ENCODE measurements at places on chromosomes 16 and 17.

DNA sequence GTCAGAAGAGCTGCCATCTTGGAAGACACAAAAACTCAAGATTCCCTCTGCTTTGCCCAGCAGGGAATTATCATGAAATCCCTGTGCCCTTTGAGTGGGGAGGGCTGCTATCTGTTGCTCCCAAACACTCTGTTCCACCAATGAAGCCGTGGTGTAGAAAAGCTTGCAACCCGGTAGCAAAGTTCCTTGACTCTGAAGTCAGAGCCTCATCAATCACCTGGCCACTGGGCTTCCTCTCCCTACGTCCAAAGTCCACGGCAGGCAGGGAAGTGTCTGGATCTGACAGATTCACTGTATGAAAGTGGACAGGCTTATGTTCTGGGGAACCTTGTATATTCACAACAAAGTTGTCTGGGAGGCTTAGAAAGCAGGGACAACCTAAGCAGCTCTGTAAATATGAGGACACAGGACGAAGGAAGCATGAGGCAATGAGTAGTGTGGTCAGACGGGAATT lies 343.3 kb downstream of the SLC39A11 start:
- DNase-seq: no peak

DNA sequence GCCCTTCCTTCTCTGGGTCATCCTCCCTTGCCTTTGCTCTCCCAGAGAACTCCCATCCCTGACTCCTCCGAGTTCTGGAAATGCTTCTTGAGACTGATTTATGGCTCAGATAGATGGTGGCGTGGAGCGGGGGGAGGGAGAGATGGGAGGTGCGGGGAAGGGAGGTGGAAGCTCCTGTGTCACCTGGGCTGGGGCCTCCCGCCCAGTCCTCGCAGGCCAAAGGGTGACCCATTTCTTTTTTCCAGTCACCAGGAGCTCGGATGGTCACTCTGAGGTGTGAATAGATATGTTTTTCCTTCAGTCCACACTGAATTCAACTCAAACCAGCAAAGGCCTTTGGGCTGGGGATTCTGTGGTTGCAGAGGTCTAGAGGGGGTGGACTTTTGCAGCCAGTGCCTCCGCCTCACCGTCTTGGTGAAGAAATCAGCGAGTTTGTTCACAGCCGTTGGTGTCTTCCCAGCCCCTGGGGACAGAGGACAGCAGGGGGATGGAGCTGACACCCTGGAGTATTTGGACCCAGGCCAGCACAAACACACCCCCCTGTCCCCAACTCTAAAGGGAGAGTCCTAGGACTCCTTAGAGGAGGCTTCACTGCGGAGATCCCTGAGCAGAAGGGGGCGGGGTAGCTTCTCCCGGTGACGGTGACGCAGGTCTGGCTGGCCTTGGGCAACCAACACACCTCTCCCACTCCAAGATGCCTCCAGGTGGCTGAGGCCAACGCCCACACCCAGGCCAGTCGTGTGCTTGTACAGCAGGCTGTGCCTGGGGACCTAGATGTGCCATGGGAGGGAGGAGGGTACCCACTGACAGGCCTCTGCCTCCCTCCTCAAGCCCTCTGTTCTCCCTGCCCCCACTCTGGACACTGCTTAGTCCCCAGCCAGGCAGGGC lies 80.6 kb downstream of the AMFR start:
- DNase-seq: no peak

GRCh38 chr17:59284317-59284716 lies 47.1 kb upstream of the YPEL2 start:
- no peak for DNase-seq

DNA sequence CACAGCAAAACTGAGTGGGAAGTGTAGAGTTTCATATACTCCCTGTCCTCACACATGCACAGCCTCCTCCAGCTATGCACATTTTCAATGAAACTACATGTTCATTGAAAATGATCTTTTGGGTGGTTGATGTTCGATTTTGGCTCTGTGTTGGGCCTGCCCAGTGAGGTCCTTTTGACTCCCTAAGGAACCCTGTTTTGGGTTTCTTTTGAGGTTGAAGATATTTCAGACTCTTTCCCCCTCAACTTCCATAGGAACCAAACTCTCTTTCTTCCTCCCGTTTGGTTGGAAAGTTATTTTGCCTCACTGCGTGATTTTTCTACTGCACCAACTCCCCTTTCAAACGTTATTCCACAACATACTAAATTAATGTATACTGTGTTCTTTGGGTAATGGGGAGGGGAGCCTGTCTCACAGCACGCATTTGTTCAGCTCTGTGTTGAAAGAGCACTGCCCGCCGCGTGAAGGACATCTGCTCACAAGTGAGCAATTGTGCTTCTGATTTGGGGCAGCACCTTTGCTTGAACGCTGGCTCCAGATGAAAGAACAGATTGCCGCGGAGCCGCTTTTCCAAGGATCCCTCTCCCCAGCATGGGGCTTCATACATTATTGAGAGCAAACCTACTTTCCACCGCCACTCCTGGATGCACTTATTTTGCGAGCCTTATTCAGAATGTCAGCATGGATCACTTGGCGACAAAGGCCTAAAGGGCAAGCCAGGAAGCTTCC lies 385.9 kb downstream of the WWOX start:
- DNase-seq: no peak

- DNase-seq: no peak
Measured at GRCh38 chr16:72474501-72475123, 302.7 kb upstream of the PMFBP1 start.

DNA sequence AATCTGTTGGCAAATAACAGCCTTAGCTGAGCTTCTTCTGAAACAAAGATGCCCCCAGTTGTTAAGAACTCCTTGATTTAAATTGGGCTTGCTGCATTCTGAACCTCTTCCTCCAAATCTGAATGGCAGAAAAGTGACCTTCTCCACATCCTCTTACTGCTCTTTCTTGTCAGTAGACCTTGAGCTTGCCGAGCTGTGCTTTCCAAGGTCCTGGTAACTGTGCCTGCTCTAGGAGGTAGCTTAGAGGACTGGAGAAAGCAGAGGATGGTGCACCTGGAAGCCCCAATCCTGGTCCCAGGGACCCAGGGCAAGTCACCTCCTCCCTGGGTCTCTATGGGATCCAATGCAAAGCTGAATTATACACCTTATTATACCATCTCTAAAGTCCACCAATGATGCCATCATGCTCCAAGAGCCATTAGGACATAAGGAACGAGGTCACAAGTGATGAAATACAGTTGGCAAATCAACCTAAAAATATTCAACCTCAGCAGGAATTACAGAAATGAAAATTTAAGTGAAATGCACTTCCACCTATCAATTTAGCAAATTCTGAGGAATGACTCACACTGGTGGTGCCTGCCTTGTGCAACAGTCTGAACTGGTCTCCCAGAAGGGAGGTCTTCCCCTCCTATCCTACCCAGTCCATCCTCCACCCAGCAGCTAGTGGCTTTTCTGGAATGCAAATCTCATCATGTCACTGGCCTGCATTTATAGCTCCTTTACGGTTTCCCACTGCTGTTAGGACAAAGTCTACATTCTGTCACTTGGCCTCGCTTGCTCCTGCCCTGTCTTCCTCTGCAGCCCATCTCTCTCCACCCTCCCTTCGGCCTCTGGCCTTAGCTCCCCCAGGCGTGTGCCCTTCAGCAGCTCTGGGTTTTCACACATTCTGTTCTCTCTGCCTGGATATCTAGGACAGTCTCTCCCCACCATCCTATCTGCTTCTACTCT lies 36.6 kb downstream of the TOM1L2 start:
- no peak for DNase-seq

DNA sequence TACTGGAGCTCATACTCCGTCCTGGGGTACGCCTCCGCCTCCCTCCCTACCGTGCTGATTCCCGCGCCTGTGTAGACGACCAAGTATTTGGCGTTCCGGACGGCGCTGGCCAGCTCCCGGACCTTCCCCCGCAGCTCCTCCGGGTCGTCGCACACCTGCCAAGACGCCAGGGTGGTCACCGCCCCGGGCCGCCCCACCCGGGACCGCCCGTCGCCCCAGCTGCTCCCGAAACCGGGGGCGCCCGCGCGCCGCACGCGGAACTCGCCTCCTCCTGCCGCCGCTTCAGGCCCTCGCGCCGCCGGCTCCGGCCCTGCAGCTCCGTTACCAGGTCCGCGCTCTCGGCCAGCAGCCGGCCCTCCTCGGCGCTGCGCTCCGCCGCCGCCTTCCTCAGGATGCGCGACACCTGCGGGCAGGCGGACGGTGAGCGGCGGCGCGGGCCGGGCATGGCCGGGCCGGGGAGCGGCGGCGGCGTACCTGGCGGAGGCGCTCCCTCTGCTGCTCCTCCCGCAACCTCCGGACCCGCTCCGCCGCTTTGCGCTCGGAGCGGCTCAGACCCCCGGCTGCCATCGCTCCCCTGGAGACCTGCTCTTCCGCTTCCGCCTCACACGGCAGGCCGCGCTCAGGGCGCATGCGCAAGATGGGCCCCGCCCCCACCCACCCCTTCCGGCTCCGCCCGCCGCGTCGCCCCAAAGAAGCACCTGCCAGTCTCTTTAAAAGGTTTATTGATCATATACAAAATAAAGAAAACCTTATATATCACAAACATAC lies at the start of gene SIRT7:
TSS of gene SIRT7 (minus strand) at position 612 of the 768 bp plus-strand sequence. CDS start at position 567, 45 bp downstream.
- peak; percentile 68 for DNase-seq

DNA sequence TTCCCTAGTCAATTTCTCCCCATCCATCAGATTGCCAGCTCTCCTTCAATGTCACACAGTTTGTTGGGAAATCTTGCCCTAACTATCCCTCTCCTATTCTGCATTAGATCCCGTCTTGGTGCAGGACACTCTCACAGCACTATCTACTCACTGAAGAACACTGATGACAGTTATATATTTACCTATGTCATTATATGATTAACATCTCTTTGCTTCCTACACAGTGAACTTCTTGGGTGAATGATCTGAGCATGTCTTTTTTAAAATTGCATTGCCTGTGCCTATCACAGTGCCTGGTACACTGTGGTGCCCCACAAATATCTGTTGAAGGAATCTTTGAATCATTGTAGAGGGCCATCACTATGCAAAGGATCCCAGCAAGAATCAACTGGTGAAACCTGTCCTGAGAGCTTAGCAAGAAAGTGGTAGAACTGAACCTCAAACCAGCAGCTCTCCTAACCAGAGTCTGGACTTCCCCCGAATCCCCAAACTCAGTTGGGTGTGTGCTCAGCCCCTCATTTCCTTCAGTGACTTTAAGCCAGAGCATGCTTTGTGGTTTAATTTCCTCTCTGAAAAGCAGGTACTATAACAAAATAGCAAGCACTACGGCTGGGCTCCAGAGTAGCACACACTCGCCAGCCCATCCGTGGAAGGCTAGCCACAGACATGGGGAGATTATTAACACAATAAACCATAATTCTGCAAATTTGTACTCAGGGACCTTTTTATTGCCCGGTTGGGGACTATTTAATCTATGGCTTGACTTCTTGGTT lies 680.7 kb upstream of the SALL1 start:
- DNase-seq: no peak

DNA sequence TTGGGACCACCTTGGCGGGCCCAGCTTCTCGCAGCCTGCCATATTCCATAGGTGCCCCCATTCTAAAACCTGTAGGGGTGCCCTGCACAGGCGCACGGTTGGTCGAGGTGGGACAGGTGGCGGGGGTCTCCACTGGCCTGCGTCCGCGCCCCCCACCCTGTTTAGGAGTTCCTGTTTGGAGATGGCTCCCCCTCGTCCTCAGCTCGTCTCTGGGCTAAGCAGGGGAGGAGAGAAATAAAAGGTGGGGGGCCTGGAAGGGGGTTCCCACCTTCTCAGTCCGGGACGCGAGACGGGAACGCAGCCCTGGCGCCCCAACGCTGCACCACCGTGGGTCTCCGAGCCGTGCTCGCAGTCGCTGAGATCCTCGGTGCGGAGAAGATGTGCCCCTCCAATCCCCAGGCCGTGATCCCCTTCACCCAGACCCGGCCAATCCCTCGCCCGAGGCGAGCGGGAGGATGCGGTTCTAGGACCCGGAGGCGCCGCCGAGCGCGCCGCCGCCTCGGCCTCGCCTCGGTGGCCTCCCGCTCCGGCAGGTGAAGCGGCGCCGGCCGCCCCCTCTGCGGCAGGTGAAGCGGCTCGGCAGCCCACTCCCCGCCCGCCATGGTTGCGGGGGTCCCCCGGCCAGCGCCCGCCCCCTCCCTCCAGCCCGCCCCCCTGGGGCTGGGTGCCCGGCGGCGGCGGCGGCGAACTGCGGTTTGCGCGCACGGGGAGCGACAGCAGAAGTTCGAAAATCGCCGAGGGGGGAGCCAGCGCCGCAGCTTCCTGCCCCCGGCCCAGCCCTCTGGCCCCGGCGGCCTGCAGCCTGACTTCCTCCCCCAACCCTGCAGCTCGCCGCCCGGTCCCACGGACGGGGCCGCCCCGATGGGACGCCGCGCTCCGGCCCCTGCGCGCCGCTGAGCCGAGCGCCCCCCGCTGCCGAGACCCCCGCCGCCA lies at the start of gene FMNL1:
TSS of gene FMNL1 (plus strand) at position 805 of the 933 bp plus-strand sequence. CDS start 240 bp downstream, outside the sequence.
- no peak for DNase-seq

- no peak for DNase-seq
Measured at GRCh38 chr16:69651217-69651616, 75.1 kb downstream of the NQO1 start.

- DNase-seq: no peak
Measured at GRCh38 chr17:43696891-43697290, 35.2 kb upstream of the MEOX1 start.

DNA sequence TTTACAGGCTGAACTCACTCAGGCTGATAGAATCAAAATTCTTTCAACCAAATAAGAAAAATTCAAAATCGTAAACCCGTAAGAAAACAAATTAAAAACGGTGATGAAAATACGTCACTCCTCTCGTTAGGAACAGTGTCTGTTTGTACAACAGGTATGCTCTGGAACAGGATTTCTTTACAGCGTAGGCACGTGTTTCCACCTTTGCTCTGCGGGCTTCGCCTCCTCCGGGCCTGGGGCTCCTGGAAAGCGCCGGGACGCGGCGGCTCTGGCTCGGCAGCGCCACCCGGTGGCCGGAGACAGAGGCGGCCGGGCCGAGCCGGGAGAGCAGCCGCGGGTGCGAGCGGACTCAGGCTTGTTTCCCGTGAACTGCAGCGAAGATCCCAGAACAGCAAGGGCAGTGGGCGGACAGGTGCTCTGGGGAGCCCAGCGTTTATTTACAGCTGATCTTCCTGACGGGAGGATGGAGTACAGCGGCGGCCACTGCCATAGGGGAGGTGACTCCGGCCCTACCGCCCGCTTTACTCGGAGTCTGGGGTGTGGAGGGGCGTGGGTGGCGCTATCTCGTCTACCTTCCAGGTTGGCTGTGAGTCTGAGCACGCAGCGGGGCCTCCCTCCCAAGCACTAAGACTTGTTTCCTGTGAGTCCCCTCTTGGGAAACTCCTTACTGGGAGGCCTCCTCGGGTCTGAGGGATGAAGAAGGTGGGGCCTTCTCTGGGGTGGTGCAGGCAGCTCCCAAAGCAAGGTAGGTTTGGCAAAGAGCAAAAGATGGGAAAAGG lies 40.5 kb upstream of the ATP2A3 start:
- DNase-seq: no peak

- no peak for DNase-seq
Measured at GRCh38 chr17:40883626-40884334, 1.3 kb downstream of the KRT20 start.

DNA sequence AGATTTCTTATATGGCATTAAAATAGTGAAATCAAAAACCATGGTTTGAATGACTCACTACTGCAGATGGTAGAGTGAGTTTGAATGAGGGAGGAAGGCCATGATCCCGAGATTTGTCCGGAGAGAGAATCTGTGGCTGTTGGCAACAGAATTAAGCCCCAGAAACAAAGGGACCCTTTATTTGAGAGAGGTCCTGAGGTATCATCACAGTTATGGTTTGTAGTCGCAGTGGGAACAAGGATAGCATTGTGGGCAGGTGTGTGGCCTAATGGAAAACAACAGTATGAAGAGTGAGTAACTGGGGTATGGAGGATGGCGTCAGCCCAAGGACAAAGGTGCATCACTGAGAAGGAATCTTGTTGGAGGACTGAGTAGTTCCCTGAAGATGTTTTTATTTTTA lies 8.5 kb upstream of the ZFP3 start:
- DNase-seq: no peak

GRCh38 chr17:76272541-76273444 lies 7.6 kb downstream of the UBALD2 start:
- DNase-seq: no peak
